ENCODE measurements at places on chromosomes 5 and 9.

GRCh38 chr9:111648066-111648465 lies 13.3 kb upstream of the GNG10 start:
- DNase-seq, result no peak

DNA sequence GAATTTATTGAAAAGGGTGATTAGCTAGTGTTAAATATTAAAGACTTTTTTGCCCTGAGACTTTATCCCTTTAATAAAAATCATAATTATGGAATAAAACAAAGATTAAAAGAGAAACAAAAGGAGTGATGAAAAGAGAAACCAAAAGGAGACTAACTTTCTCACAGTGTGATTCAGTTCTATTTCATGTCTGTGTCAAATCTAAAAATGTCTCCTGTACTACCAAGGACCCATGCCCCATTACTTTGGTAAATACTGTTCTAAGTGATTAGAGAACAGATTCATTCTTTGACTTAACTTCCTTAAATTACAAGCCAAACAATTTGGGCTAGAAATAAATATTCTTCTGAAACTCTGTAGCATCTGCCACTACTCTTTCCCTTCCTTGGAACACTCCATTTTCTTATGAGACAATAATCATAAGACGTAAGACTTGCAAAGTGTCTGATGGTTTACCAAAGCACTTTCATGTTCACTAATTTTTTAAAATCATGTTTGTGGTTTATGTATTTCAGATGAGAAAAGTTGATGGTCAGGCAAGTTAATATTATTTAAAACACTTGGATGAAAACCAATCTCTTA lies 319.0 kb downstream of the EBF1 start:
- no peak for DNase-seq

DNA sequence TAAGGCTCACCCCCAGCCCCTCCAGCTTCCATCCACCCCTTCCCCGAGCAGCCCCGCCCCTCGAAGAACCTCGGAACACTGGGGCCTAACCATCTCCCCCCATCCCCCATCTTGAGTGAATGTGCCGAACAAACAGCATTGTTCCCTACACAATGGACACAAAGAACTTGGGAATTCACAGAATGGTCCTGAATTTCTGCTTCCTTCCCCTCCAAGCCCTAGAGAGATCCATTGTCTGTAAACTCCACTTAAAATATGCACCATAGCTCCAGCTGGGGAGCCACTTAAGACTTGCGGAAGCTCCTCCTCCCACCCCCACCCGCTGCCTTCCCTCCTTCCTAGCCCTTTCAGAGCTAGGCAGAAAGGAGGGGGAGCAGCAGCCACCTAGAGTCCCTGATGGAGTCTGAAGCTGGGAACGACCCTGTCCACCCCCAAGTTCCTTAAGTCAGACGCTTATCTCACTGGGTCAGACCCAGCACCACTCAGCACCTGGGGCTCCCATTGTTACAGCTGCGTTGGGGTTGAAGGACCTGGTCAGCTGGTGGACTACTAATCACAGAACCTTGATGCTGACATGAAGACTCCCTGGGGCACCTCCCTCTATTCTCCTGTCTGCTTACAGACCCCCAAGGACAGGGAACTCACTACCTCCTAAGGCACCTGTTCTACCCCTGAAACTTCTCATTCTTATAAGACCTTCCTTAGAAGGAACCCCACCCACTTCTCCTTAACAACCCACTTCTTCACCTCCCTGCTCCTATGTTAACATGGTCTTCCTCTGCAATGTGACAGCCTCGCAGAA lies 61.4 kb downstream of the PCDH1 start:
- no peak for DNase-seq

- no peak for DNase-seq
Measured at GRCh38 chr9:126435105-126435504, 108.5 kb downstream of the MVB12B start.

All from left renal pelvis (tissue), 4 donors.